ENCODE measurements at places on chromosomes 3 and 15.

DNA sequence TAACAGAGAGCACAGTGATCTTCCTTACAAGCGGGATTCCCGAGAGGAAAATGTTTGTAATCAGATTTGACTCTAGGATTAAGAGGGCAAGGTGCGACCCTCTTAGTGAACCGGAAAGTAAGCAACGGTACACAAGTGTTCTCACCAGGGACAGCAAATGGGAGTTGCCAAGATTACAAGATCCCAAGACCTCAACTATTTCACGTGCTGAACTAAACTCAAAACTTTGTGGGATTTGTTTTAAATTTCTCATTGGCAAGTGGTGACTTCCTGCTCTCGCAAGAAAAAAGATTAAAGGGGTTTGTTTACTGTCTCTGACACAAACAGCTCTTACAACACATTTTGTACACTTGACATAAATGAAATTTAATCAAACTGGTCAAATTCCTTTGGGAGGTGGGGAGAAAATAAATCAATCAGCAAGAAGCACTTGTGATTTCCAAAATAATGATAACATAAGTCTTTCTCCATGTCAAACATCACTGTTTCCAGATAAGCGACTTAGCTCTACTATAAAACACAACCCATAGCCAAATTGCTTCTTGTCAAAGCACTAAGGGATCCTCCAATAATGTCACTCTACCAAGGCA is 2.2 kb upstream of the PGPEP1L start:
- no peak for ATAC-seq

DNA sequence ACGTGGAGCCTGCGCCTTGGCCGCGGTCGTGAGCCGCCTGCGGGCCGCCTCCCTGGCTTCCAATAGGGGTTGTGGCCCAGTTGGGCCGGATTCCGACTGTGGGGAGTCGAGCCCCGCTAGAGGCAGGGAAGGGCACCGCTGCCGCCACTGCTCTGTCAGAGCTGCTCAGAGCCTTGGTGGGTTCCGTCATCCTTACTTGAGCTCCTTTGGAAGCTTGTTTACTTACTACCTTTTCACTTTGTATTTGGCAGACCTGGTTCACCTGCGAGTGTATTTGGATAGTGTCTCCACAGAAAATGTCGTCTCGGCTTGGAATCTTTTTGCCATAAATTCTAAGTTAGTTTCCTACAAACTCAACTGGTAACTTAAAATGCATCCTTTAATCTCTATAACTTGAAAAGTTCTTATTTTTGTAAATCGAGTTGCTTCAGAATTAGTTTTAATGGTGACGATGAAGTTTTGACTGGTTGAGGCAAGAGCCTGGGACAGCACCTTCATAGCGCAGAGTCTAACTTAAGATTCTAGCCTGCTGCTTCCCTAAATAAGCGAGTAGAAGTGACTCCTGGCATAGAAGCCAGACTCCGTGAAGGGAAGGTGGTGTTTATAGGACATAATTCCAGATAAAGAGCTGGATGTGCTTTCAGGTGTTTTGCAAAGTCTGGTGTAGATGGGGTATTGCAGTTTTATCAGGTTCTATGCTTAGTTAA is 800 bp downstream of the DAG1 start:
- ATAC-seq, result peak; percentile 50

DNA sequence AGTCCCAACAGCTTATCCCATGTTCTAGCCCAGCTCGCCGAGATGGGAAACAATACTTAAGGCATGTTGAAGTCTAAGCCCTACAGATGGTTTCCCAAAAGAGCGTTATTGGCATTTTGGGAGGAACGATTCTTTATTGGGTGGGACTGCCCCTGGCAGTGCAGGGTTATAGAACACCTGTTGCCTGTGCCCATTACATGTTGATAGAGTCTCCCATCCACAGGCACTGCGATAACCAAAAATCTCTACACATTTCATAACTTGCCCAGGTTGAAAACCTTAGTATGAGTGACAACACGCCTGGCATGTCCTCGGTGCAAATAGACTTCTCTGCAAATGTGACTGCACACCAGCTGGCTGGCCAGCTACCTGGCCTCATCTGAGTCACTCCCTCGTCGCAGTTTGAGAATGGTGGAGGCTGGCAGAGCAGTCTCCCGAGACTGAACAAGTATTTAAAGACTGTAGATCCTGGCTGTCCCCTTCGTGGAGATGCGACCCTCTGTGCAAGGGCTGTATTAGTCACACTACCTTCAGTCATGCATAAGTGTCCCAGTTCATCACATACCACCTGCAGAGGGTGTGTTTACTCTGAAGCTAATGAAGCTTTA is 18.7 kb downstream of the ZNF80 start:
- ATAC-seq, result peak; percentile 0

DNA sequence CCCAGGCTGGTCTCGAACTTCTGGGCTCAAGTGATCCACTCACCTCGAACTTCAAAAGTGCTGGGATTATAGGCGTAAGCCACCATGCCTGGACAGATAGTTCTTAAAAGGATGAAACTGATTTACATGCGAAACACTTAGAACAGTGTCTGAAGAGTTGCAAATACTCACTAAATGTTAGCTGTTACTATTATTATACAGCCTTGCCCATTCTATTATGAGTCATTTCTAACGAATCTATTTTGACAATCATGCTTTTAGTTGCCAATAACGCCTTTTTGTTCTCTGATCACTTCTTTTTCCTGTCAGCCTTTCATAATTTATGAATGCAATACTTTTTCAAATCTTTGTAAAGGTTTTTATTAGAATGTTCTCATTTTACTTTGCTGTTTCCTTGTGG is 112.7 kb downstream of the SNRK start:
- ATAC-seq, result no peak

GRCh38 chr15:59306520-59307164 is 66.0 kb downstream of the MYO1E start:
- ATAC-seq, result no peak

- ATAC-seq, result no peak
These were observed 22.5 kb downstream of the CHST14 start for GRCh38 chr15:40493089-40493840.

DNA sequence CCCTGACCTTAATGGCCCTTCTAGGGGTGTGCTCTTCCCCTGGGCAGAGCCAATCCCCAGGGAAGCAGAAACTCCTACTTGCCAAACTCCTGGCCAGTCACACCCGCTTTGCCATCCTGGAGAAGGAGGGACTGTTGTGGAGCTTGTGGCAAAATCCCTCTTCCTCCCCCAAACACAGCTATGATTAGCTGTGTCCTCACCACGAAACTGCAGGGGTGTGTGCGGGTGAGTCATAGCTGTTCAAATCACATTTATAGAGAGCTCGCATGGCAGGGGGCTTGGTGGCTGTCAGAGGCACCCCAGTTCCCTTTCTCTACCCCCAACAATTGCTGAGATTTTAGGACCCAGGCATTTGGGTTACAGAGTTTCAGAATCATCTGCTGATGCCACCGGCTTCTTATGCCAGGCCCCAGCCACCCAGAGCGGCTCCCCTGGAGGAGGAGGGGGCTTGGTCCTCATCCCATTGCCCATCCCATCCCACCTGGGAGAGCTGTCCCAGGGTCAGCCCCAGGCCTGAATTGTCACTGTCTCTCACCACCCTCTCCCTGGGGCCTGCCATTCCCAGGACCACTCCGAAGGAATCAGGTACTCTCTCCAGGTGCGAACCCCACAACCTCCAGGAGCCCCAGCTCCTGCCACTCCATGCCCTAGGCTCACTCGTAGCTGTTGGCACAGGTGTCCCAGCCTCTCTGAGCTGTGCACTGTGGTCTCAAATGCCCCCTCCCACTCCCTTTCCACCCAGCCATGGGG is 28.8 kb upstream of the MAGEF1 start:
- ATAC-seq, result no peak

DNA sequence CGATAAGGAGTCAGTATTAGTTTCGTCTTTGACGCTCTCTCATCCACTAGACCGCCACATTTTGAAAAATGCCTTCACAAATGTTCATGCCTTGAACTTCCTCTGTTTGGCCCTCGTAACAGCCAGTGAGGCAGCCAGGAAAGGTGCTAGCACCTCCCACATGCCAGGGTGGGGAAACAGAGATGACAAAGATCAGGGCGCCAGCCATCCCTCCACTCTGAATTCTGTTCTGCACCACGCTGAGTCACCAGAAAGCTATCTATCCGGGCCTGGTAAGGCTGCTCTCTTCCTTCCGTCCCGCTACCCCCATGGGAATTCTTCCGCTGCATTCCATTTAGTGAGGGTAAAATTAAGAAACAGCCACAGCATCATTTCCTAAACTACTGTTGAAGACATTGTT is 31.3 kb upstream of the BCL2L10 start:
- ATAC-seq, result no peak

GRCh38 chr3:127395663-127396355 is 108.0 kb upstream of the PRR20G start:
- no peak for ATAC-seq

DNA sequence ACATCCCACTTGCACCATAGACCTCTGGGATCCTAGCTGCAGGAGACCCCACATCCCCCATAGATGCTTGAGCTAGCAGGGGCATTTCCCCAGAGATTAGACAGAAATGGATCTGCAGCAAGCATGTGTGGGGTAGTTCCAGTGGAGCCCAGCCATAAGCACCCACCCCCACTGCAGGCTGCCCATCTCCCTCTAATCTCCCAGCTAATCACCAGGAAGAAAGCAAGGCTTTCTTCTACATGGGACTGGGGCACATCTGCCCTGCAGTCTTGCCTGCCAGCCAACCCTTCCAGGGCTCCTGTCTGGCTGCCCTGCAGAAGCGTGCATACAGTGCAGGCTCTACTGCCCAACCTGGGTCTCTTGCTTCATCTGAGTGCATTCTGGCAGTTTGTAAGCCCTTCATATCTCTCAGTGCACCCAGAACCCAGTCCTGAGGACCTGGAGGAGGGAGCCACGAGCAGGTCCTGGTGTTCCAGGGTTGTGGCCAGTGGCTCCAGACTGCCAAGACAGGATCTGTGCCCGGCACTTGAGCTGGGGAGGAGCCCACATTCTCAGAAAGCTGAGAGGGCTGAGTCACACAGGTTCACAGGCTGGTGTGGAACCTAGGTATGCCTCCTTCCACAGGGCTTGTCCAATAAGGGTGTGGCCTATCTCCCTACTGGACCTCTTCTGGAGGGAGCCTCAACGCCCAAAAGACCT is 49.9 kb upstream of the IGSF11 start:
- no peak for ATAC-seq

DNA sequence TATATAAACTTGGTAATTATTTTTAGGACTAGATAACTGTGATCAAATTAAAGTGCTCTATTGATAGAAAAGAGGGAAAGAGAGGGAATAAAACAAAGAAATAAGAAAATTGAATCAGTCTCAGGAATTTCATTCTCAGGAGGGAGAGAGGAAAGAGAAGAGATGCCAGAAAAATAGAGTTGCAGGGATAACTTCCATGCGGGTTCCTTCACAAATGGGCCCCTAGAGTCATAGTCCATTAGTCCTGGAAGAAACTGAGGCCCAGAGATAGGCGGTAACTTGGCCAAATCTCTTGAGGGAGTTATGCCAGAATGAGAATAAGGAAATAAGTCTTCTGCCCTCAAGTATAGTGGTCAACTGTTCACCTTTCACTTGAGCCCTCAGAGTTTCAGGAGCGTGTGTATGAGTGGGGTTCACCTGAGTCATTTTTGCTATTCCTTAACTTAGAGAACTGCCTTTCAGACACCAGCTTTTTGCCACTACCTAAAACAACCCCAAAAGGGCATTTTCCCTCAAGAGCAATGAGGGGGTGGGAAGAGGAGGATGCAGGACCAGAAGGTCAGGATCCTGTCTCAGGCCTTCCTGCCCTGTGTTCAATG is 192.6 kb downstream of the MEX3B start:
- peak; percentile 57 for ATAC-seq

- peak; percentile 13 for ATAC-seq
These were observed 495 bp downstream of the CDC25A start for GRCh38 chr3:48187579-48188265.

- no peak for ATAC-seq
These were observed 52.4 kb upstream of the RGMA start for GRCh38 chr15:93141371-93141794.

GRCh38 chr15:84766461-84767035 is 18.2 kb downstream of the ZNF592 start:
- no peak for ATAC-seq

Data from stimulated activated memory B cell treated with anti-CD40 and anti-IgM and Interleukin-4, amounts not matched to agents 10 μg/mL and 1 μg/mL and 100 μg/mL, for 72 hours (primary cell).